ENCODE measurements at places on chromosomes 13 and 19.

- no peak for DNase-seq
Observed at GRCh38 chr19:42199440-42200115, 17.9 kb downstream of the DEDD2 start.

GRCh38 chr13:44410328-44410859 lies 36.8 kb downstream of the SERP2 start:
- no peak for DNase-seq

DNA sequence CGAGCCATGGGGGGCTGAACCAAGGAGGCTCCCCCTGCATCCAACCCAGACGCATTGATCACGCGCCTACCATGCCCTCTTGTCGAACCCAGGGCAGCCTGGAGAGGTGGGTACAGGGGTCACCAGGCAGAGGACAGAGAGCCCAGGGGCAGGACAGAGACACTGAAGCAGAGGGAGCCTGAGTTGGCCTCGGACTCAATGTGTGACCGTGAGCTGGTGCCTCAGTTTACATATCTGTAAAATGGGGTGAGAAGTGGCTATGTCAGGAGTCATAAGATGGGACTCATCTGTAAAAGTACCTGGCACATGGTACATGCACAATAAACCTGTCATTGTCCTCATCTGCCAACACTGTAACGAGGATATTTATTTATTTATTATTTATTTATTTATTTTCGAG lies 24.1 kb upstream of the NFIC start:
- no peak for DNase-seq

GRCh38 chr19:49057636-49058234 lies at the start of gene CGB7:
CGB7 (minus strand) TSS chr19:49057749; CDS start chr19:49055375, 2,374 bp downstream.
- DNase-seq: no peak

DNA sequence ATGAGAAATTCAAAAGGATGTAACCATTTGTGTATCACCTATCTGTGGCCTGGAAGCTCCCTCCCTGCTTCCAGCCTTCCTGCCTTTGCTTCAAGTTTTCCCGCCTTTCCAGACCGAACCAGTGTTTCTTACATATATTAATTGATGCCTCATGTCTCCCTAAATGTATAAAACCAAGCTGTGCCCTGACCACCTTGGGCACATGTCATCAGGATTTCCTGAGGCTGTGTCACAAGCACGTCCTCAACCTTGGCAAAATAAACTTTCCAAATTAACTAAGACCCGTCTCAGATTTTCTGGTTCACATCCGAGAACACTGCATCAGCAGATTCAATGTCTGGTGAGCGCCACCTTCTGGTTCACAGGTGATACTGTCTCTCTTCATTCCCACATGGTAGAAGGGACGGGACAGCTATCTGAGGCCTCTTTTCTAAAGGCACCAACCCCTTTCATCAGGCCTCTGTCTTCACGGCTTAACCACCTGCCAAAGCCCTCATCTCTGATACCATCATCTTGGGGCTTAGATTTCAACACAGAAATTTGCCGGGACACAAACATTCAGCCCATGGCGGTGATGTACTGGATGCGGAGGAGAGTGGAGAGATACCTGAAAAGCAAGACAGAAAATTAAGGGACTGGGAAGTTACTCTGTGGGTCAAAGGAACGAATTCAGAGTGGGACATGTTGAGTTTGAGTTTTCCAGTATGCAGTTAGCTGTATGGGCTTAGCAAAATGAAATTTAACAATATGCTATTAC lies 58.7 kb upstream of the PABPC3 start:
- DNase-seq: no peak

DNA sequence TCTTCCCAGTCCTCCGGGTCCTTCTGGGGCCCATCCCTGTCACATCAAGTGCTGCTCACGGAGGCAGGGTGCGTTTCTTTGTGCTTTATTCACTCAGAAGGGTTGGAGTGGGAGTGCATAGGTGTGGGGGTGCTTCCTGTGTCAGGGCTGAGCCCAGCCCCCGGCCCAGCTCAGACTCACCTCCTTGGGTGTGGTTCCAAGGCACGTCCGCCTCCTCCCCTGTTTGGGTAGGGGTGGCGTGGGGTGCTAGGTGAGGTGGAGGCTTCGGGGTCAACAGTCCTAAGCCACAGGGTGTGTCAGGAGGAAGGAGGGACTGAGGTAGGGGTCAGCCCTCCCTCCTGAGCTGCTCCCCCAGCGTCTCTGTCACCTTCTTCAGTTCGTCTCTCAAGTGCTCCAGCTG lies 3.1 kb downstream of the CCER2 start:
- DNase-seq: no peak

DNA sequence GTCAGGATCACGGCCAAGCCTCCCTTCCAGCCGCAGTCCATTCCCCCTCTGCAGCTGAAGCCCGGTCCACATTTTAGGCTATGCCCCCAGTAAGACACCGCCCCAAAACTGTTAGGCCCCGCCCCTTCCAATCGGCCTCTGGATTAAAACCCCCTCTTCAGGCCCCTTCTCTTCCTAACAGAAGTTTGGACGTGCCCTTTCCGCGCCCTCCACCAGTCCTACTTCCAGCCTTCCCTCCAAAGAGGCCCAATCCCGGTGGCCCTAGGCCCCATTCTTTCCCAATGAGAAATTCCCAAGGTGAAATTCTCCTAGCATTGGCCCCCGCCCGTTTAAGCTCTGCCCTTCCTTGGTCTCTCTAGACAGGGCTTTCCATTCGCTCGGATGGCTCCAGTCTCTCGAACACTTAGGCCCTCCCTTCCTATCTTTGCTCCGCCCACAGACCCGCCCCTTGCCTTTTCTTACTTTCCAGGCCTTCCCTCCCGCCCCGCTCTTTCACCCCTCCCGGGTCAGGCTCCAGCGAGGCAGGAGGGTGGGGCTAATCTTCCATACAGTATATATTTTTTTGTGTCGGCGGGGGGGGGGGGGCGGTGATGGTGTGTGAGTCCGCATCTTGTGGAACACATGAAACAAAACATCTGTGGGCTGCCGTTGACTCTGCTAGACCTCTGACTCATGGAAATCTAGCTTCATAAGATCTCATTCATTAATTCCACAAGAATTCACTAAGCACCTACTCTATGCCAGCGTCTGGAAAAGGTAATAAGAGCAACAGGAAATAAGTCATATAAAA lies 13.6 kb downstream of the LTBP4 start:
- DNase-seq: no peak

DNA sequence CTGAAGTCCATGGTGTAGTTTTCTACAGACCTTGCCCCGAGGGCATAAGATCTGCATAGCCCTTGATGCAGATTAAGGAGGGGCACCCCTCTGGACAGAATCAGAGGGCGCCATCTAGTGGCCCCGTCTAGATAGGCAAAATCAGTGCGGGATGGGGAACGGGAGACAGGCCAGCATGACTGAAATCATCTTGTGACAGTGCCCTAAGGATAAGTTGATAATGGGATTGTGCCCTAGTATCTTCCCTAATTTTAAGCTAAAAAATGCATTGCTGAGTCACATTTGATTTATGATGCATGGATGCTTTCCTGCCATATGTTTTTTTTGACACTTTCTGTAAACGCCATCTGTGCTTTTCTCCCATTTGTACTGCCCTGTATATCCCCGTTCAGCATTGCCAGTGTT lies 19.0 kb upstream of the GPI start:
- peak; percentile 7 for DNase-seq
